ENCODE measurements at places on chromosomes 5 and 9. TPM values are rescaled to one million over a fixed set of nuclear protein-coding genes. Genes with fewer than 3 reads are reported as not detected.

SYK gene
- 0.69 TPM for total RNA-seq

ANKRD18B gene
- total RNA-seq: not detected

C1QTNF2 gene
- total RNA-seq: not detected

PDGFRB gene
- total RNA-seq: 41.5 TPM

PRR16 gene
- total RNA-seq: not detected

CETN3 gene
- total RNA-seq: 24.3 TPM

GRCh38 chr9:82457891-82458290 lies 469.3 kb downstream of the SPATA31D1 start:
- H3K27ac ChIP-seq: no peak overlapping the region
- DNase-seq: no peak
- no peaks in the 10 kb centered on the region for H3K27me3 ChIP-seq
- H3K36me3 ChIP-seq: no peaks in the 10 kb centered on the region
- H3K4me3 ChIP-seq: no peak overlapping the region

GRCh38 chr5:27701931-27702903 lies 663.8 kb upstream of the CDH9 start:
- no peak overlapping the region for H3K4me3 ChIP-seq
- no peak for DNase-seq
- no peak overlapping the region for H3K27ac ChIP-seq

DNA sequence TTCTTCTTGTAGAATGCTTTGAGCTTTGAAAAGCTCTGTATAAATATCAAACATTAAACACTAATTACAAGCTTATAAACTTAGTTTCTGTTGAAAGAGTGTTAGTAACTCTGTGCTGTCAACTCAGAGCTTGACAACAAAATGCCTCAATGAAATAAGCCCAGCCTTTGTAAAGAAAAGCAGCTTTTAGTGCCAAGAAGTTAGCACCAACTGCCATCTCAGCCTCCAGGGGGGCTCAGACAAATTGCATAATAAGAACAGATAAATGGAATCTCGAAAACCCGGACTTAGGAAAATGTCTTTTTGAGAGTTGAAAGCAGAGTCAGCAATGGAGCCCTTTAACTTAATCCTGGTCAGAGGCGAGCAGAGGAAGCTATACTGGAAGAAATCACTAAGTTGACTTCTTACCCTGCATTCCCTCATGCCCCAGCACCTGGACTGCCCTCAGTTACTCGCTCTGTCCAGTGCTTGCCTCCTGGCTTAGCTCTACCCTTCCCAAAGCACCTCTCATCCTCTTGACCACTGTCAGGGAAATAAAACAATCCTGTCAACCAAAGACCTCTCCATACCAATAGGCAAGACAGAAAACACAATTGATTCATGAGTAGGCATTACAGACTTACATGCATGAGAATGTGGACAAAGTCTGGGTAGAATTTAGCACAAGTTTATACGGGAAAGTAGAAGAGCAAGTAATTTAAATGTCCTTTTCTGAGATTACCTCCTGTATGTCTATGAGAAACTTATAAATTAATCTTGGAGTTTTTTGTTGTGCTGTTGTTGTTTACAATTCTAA lies 352.7 kb downstream of the ZNF608 start:
- no peak overlapping the region for H3K4me3 ChIP-seq
- no peaks in the 10 kb centered on the region for H3K27me3 ChIP-seq
- DNase-seq: no peak
- no peaks in the 10 kb centered on the region for H3K36me3 ChIP-seq

GRCh38 chr9:96524045-96524444 lies 74.1 kb downstream of the HABP4 start:
- H3K4me1 ChIP-seq: peaks cover 4% of the 10 kb centered on the region
- DNase-seq: no peak
- H3K27ac ChIP-seq: no peak overlapping the region
- no peaks in the 10 kb centered on the region for H3K36me3 ChIP-seq

DNA sequence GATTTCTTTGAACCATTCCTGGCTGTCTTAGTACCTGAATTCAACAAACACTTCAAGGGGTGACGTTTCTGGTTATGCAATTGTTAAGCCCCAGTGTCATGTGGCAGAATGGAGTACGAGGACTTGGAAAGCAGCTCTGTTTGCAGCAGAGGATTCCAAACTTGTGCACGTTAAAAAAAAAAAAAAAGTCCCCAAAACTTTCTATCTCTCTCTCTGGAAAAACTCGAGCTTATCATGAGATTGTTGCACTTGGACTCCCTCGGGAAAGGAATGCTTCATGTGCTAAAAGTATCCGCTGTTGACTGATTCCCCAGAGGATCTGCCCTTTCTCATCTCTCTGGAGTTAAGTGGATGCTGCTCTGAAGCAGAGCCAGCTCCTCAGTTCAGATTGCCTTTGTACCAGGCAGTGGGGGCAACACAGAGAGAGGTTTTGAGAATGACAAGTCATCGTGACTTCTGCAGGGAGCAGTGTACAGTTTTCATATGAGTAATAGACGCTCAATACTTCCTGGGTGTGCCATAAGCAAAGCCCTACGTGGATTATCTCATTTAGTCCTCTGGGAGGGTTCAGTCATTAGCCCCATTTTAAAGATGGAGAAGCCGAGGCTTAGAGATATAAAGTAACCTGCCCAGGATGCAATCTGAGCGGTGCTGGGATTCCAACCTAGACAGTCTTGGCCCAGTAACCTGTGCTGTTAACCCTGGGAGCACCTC lies 28.1 kb downstream of the TMOD1 start:
- no peaks in the 10 kb centered on the region for H3K4me1 ChIP-seq
- no peak overlapping the region for H3K4me3 ChIP-seq
- DNase-seq: no peak
- H3K27me3 ChIP-seq: peaks cover 9% of the 10 kb centered on the region

GRCh38 chr5:66828046-66828547 lies 231.9 kb downstream of the MAST4 start:
- peak overlapping the region; percentile 81 for H3K4me3 ChIP-seq
- H3K27me3 ChIP-seq: peaks cover 6% of the 10 kb centered on the region
- H3K4me1 ChIP-seq: peaks cover 31% of the 10 kb centered on the region
- H3K36me3 ChIP-seq: peaks cover 9% of the 10 kb centered on the region
- DNase-seq: no peak
